ENCODE measurements at places on chromosomes 12 and 14.

DNA sequence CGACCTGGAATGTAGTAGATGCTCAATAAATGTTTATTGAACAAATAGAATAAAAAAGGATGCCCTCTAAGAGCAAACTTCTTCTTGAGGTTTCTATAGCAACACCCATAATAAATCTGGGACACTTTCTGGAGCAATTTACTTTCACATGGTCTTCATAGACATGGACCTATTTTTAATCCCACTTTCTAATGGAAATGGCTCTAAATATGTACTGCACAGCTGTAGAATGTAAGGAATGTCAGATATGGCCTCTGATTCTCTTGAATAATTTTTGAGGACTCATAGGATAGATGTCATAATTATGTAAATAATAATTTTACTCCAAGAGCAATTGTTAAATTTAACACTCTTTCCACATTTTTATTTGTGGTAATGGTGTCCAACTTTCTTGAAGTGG lies 133.5 kb upstream of the DAAM1 start:
- no peak for DNase-seq

DNA sequence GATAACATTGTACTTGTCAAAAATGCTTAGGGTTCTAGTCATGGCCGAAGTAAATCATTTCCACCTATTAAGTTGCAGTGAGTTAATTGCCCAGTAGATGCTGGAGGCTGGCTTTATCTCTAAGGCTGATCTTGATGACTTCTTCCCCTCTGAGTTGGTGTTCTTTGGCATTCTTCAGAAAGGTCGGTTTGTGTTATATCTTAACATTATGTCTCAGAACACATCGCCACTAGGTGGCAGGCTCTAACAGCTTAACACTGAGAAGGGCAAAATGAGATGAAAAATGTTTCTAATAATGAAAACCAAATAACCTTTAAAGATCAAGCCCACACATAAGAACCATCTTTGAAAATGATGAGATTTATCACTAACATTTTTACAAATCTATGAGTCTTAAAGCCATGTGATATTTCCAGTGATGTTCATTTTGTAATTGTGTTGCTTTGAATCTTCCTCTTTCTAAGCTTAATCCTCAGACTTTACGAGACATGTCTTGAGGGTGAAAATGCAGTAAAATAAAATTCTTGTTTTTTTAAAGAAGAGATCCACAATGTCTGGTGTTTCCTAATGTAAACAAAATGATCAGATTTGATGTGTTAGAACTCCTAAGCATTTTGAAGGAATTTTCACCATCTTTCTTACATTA lies 28.6 kb downstream of the SUDS3 start:
- DNase-seq: peak; percentile 43

DNA sequence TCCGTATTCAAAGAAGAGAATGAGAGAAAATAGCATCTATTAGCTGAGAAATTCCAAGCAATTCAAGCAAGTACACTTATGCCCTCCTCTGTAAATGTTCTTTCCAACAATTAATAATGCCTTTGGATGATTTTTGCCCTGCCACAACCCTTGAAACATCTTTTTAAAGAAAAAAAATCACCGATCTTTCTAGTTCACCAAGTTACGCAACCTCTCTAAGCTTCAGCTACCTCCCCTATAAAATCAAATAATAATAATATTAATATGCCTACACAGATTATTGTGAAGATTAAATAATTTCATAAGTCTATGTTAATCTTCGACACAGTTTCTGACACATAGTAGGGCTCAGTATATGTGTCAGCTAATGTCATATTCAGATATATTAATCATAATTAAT lies 19.1 kb downstream of the DEPDC4 start:
- DNase-seq: no peak

DNA sequence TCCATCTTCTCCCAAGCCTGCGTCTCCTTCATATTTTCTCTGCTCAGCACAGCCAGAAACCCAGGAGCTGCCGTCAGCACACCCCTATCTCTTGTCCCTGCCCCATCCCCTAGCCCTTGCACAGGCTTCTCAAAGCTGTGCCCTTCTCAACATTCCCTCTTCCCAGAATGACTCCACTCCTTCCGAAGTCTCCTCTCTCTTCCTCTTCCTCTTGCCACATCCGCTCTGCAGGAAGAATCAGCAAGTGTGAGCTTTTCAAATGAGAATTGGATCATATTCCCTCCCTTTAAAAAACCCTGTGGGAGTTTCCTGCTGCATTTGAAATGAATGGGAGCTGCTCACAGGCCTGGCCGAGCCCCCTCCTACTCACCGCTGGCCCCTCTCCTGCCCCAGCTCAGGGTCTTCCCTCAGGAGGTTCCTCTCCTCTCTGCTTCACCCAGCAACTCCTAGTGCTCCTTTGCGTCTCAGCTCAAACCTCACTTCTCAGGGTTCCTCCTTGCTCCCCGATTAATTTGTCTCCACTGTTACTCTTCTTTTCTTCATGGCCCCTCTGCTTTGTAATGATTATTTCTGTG lies 528.5 kb upstream of the CCDC196 start:
- DNase-seq: no peak

DNA sequence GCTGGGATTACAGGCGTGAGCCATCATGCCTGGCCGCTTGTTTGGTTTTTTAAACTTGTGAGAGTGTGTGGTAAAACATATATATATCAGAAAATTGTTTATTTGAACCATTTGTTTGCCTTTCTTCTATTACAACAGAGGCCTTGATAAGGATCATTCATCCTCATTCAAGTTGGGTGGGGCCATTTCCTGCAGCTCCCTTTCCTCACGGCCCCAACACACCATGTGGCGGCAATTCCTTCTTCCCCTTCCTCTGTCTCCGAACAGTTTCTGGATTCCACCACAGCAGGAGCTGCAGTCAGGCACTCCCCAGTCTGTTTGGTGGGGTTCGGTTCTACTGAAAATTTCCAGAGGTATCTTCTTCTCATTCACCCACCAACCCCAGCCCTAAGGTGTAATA lies 42.0 kb upstream of the RASSF3 start:
- DNase-seq: no peak

DNA sequence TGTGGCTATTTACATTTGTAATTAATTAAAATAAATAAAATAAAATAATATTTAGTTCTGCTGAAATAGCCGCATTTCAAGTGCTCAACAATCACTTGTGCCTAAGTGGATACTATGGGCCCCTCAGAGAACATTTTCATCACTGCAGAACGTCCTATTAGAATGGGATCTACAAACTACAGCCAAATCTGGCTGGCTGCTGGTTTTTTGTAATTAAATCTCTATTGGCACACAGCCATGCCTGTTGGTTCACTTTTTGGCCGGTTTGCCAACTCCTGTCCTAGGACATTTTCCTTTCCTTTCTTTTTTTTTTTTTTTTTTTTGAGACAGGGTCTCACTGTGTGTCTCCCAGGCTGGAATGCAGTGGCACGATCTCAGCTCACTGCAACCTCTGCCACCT lies 9.8 kb downstream of the CCDC63 start:
- DNase-seq: no peak

DNA sequence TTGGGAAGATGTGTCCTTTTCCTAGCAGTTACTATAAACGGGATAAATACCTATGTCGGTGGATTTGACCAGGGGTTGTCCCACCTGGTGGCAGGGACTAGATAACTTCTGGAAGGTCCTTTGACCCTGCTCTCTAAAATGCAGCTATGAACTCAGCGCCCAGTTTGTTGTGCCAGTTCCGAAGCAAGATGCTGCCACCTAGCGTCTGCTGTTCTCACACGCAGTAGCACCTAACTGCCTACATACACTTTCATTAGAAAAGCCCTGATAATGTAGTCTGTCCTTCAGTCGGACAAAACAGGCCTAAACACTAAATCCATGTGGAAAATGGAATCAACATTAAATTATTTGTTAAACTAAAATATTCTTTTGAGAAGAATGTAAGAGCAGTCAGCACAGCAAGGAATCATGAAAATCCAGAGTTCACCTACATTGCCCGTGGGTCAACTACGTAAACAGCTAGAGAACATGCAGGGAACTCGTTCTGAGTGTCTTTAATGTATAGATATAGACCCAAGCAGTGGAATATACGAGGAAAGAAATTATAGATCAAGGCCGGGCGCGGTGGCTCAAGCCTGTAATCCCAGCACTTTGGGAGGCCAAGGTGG lies 51.1 kb upstream of the CRACR2A start:
- DNase-seq: no peak

DNA sequence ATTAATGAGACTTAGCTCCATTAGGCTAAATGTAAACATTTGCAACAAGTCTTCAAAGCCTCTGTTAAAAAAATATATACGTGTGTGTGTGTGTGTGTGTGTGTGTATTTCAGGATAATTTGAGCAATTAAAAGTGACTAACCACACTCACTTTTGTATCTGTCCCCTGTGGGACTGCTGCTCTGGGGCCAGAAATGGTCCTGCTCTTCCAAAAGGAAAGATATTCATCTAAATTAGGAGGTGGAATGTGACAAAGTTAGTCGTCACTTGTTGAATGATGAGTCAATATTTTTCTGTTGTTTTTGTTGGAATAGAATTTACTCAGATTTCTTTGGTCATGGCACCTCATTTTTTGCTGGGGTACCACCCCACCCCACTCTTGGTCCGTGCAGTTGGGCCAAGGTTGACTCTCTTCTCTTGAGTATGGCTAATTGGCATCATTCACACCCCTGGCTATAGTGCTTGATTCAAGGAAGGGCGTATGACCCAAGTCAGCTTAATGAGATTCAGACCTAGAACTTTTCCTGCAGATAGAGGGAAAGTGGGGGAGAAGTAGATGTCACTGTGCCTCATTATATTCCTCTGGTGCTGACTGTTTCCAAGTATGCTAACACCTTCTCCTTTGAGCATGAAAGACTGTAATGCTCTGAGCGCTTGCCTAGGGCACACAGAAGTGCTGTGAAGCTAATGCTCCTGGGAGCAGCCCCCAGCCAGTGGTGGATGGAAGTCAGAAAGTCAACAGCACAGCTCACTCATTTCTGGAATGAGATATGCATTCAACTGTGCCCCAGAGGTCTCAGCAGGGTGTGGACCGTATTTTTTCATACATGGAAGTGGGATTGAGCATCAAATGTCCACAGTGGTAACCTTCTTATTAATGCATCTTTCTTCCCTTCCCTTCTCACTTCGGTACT lies 577.0 kb upstream of the TBX3 start:
- no peak for DNase-seq

GRCh38 chr12:18754124-18754707 lies 16.3 kb downstream of the CAPZA3 start:
- DNase-seq: no peak

DNA sequence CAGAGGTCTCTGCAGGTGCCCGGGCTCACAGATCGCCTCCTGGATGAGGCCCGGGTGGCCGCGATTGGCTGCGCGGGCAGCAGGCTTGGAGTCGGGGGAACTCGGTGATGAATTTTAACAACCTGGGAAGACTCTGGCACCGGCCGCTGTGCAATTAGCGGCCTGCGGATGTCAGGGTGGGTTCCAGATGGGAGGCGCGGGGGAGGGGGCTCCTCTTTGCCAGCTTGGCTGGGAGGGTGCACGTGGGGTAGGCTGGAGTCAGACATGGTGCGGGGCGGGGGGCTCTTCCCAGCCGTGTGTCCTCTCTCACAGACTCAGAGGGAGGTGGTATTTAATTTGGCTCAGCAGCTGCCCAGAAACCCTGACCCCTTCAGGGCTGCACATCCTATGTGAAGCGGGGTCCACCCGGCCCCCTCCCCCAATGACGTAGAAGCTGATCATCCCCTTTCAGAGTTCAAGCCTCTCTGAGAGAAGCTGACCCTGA lies 81.4 kb downstream of the KIF26A start:
- DNase-seq: no peak

DNA sequence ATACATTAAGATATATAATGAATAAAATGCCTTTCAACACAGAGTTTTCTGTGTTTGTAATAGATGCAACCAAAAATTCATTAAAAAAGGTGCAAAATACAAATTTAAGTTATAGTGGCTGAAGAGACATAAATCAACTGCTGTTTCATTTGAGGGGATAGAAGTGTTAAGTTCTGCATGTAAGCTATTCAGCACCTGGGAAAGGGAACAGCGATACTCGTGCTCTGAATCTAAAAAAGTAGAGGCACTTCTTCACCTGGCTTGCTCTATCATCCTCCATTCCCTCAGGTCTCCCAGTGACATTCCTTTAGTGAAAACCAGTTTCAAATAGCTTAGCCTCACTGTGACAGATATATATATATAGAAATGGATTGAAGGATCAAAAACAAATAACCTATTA lies 222.6 kb downstream of the ACSS3 start:
- DNase-seq: no peak

- DNase-seq: no peak
These were observed 266.4 kb upstream of the GRIP1 start for GRCh38 chr12:66945189-66945817.

- no peak for DNase-seq
These were observed 48.9 kb downstream of the KIF26A start for GRCh38 chr14:104187121-104187889.

GRCh38 chr12:20567413-20567812 lies 127.7 kb upstream of the SLCO1C1 start:
- no peak for DNase-seq

- DNase-seq: no peak
These were observed 25.6 kb upstream of the CHPT1 start for GRCh38 chr12:101671833-101672232.

- no peak for DNase-seq
These were observed 4.3 kb downstream of the CRACR2A start for GRCh38 chr12:3748620-3749019.

DNA sequence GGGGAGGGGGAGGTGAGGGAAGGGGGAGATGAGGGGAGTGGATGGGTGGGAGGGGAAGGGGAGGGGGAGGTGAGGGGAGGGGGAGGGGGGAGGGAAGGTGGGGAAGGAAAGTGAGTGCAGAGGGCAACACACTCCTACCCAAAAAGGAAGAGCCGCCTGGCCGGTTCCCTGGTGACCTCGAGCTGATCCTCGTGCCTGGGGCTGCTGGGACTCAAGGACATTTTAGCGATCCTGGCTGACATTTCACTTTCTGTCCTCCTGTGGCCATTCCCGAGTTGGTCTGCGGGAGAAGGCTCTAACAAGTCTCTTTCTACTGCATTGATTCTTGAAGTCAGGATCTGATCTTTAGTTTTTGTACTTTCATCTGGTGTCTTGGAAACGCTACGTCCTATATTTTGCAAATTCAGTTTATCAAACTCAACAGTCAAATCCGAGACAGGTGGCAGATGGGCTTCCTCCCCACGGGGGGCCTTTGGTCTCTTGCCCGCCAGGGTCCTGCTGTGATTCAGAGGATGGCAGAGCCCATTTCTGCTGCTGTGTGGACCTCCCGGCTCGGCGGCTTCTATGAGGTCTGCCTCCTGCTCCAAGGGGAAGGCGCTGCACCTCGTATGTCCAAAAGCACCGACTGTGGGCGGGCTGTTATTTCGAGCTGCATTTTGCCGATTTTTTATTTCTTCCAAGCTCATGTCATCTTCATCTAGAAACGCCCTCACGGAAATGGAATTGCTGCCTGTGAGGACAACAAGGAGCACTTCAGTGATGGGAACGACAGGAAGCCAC lies 19.1 kb downstream of the PGAM5 start:
- no peak for DNase-seq

GRCh38 chr12:126212824-126213223 lies 1147.6 kb downstream of the AACS start:
- no peak for DNase-seq

DNA sequence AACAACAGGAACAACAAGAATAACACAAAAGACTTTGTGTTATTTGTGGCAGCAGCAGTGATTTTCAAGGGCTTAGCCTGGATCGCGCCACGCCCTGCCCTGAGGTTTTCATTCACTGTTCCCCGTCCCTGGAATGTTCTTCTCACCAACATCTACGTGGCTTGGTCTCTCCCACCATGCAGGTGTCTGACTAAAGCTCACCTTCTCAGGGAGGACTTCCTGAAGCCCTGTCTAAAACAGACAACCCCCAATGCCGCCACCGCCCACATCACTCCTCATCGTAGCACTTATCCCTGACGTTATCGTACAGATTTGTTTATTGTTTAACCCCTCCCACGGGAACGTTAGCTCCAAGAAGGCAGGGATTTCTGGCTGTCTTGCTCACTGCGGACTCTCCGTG lies 40.4 kb downstream of the P2RX4 start:
- no peak for DNase-seq
